Inflammatory macrophage treated with lipopolysaccharide for 1 hour (primary cell): ENCODE measurements at places on chromosomes 2 and 18.
A peak's percentile ranks its signal among the peaks of the same experiment; 100 is the strongest.

- DNase-seq, result no peak
Measured at GRCh38 chr2:145157741-145158591, 638.0 kb upstream of the ZEB2 start.

GRCh38 chr2:104405623-104406022 lies 448.3 kb upstream of the POU3F3 start:
- no peak for DNase-seq

DNA sequence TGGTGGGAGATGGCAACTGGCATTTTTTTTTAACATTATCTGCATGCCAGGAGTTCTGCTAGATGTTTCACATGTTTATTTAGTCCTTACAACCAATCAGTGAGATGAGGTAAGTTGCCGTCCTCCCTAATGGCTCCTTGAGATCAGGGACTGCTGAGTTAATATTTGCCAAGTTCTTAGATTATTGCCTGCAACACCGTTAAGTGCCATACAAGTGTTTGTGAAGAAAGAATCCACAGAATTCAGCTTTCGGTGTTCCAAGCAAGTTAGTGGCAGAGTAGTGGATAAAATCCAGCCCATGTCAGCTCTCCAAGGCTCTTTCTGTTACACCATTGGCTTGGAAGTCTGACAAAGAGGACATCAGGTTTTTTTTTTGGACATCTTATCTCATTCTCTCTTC lies 95.9 kb downstream of the C1QL2 start:
- DNase-seq, result no peak

- no peak for DNase-seq
Measured at GRCh38 chr2:207394812-207395534, 134.8 kb upstream of the CREB1 start.

GRCh38 chr2:223725494-223725893 lies 111.9 kb downstream of the AP1S3 start:
- DNase-seq, result peak; percentile 52

DNA sequence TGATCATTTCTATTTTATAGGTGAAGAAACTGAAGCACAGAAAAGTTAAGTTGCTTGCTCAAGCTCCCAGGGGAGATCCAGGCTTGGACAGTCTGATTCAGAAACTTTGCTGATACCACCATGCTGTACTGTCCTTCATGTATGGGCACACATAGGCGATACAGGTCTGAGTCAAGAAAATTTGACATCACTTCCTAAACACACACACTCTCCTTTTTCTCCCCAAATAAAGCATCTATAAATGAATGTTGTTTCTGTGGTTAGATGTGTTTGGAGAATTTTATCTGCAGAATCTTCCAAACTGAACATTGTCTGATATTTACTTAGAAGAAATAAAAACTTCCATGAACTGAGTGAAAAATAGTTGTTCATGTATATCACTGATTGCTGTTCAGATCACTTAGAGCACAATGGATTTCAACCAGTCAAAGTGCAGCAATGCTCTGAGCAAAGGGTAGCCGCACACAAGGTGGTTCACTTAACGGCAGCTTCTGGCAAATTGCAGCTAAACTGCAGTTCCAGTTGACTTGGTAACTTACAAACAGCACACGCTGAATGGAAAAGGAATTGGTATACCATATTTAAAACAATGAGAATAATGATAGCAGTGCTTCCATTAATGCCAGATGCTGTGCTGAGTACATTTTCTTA lies 10.0 kb upstream of the AGFG1 start:
- DNase-seq, result no peak

DNA sequence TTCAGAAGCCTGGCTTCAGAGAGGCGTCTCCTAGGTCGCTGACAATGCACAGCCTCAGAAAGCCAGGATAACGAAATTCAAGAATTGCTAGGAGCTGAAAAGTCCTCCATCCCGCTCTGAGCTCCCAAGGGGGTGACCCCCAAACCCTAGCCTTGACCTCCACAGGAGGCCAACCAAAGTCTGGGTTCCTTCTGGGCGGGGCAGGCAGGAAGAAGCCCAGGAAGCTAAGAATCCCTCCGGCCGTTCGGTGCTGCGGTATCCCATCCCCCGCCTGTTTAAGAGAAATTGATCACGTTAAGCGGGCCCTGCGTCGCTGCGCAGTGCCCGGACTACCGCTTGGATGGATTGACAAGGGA lies 2.5 kb upstream of the OSR1 start:
- DNase-seq, result no peak

DNA sequence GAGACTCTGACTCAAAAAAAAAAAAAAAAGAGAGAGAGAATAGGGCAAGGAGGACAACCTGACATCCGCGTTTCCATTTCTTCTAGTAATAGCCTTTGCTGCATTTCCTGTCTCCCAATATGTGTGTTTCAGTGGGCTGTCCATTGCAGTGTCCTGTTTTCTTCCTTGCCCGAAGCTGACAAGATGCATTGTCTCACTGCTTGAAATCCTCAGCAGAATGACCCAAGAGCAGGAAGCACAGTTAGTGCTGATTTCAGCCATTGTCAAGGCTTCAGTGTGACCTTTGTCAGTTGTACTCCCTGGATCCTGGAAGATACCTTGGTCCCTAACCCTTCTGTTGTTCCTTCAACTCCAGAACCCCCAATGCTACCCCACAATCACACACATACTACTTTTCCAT lies 71.2 kb downstream of the SLC16A14 start:
- DNase-seq, result no peak

DNA sequence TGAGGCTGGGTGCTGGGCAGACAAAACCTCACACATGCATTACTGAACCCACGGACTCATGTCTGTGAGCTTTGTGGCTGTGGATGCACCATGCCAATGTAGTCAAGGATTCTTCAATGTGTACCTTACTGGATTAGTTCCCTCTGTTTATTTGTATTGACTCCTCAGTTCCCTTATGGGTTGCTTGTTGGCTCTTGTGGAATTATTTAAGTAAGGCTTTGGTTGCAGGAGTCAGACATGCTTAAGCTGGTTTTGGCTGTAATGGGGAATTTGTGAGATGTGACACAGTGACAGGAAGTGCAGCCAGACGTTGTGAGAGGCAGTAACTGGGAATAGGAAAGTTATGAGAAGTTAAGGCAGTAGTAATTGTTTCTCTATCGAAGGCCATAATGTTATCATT lies 13.6 kb upstream of the IL1RN start:
- no peak for DNase-seq

DNA sequence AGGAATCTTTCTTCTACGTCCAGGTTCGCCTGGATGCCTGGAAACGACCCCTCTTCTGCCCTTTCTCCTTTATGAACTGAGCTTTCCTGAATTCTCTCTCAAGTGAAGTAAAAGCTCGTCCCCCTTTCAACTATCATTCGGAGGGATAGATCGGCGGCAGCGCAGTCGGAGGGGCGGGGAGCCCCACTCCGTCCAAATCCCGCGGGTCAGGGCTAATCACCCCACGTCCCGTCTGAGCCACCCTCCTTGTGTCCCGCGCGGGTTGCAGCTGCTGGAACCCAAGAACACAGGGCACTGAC lies 367 bp downstream of the FBXO48 start:
- DNase-seq, result no peak

DNA sequence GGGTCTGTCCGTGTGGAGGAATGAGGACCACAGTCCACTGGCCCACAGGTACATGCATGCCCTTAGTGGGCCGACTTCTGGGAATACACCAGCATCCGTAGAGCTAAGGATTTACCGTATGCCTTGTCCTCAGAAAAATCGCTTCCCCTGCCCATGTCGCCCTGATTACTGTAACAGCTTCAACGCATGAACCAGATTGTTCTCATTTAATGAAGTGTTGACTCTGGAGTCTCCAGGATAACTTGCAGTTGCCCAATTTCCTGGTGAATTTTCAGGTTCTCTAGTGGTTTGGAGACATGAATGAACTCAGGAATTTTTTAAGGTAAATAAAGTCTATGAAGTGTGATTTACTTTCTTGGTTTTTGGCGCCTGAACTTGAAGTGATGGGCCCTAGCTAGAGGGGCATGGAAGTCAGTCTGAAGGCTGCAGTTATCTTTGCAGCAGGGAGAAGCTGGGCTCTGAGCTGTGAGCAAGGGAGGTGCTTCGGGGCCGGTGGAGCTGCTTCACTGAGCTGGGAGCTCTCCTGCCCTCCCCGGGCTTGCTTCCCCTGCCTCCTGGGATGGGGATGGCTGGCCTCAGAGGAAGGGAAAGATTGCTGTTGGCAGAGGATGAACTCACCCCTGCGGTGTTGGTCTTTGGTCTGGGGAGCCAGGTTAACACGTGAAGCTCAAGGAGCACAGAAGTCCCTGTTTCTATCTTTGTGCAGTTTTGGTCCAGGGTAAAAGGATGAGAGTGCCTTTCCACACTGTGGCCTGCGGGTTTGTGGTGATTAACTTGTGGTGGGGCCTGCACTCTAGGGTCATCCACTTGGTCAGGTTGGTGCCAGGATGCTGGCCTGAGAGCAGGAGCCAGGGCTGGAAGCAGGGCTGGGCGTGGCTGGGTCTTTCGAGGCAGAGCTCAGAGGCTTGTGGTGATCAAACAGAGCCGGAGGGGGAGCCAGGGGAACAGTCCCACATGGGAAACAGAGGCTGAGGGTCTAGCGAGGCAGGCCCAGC lies 28.1 kb downstream of the TCF7L1 start:
- DNase-seq, result no peak

DNA sequence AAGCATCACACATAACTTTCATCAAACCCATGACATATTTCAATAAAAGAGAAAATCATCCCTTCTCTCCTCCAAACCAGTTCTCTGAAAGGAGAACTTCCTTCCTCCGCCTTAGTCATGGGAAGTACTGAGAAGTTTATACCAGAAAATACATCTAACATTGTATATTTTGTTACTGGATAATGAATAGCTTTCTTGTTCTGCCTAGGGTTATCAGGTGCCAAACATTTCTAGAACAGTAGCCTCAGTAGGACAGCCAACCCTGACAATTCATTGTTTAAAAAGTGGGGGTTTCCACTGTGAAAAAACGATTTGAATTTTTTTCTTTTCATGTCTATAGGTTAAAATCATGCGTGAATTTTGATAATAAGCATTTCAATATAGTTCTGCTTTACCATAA lies 16.0 kb upstream of the DAW1 start:
- no peak for DNase-seq

- no peak for DNase-seq
Measured at GRCh38 chr2:437756-438393, 150.0 kb upstream of the ALKAL2 start.

DNA sequence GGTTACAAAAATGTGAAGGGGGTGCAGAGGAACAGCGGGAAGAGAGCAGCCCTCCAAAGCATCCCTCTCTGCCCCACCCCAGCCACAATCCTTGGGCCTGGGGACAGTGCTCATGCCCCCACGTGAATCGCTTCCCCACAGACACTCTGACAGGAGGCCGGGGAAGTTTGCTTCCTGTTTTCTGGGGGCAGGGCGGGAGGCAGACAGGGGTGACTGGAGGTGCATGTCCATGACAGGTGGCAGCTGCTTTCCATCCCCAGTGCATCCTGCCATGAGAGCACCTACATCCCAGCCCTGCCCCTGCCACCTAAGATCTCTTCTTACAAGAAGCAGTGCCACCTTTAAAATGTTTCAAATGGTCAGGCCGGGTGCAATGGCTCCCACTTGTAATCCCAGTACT lies 47.2 kb upstream of the UBE2F start:
- peak; percentile 33 for DNase-seq

DNA sequence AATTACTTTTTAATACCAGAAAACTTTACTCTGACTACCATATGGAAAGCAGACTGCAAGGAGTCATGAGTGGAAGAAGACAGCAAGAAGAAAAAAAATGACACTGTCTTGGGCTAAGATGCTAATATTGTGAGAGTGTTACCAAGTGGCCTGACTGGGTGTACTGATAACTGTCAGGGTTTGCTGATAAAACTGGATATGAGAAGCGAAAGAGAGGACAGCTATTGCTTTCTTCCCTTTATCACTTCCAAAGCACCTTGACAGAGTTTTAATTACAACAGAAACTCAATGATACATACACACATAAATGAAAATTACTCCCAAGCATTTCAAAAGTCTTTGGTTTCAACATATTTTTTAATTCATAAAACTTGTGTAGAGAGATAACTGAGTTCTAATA lies 368.5 kb downstream of the ZEB2 start:
- no peak for DNase-seq

GRCh38 chr18:77967071-77967470 lies 717.4 kb downstream of the GALR1 start:
- DNase-seq, result no peak

- DNase-seq, result no peak
Measured at GRCh38 chr2:50556934-50557575, 474.9 kb downstream of the NRXN1 start.

DNA sequence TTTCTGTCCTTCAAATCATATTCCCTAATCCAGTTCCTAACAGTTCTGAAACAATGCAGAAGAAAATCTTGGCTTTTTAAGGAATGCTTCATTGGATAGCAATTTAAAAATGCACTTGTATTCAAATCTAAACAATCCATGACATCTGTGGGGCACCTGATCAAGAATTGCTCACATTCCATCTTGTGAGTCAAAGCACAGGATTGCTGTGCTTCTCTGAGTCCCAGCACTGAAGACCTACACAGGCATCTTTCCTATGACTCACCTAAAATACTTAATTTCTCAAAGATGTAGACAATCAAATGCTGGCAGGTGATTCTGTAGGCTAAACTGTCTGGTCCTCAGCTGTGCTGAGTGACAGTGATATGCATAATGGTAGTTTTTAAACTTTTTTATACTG lies 10.1 kb upstream of the ATP8B1 start:
- no peak for DNase-seq

DNA sequence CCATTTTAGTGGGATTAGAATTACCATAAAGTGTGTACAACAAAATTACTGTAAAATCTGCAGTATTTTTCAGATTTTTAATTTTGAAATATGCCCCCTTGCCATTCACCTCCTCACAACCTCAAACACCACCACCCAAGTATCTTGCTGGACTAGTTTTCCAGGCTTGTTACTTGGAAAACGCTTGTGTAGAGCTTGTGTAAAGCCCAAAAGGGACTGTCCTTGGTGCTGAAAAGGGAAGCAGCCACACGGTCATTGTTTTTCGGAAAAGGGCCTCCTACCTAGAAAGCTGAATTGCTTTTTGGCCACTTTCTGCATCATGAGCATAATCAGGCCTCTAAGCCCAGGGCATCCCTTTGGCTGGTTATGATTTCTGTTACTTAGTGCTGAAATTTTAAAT lies 563.4 kb downstream of the LRRTM4 start:
- DNase-seq, result no peak

DNA sequence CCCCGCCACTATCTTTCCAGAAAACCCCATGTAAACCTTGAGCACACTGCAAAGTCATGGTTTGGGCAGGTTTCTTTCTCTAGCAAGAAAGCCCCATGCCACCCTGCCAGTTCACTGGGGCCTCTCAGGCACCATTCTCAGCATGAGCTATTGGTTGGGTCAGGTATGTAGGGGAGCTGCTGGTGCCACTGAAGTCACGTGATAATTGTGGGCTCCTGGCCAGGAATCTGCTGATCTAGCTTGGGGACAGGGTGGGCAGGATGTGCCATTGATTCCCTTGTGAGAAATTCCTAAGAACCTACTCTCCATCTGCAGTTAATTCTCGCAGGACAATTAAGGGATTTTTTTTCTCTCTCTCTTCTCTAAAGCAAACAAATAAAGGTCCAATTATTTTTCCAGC lies 26.5 kb upstream of the HNMT start:
- no peak for DNase-seq

DNA sequence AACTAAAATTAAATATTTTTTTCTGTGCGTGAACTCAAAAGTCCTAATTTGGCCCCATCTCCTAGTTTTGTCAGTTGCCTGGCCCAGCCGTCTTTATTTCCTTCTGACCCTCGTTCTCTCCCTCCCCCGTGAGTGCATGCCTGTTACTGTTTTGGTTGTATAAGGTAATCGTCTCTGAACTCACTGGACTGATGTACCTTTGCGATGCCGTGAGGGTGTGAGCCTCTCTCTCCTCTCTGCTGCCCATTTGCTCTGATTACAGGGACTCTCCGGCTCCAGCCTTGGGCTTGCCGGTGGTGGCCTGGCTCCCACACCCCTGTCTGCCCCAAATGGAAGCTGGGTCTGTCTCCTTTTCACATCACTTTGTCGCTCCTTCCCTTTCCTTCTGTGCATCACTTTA lies 66.5 kb upstream of the RBM44 start:
- DNase-seq, result no peak
